Activated CD8-positive, alpha-beta T cell treated with anti-CD3 and anti-CD28 coated beads, Interleukin-2, amount 10 ng/mL, durations not matched to agents 7 days and 5 days (primary cell): ENCODE measurements at places on chromosomes 16 and 17.

- H3K27me3 ChIP-seq, result no peaks in the 10 kb centered on the region
- H3K27ac ChIP-seq, result peak overlapping the region; percentile 97
- peak overlapping the region; percentile 87 for H3K4me3 ChIP-seq
Measured at GRCh38 chr17:38702166-38702915, 2.7 kb upstream of the MLLT6 start.

DNA sequence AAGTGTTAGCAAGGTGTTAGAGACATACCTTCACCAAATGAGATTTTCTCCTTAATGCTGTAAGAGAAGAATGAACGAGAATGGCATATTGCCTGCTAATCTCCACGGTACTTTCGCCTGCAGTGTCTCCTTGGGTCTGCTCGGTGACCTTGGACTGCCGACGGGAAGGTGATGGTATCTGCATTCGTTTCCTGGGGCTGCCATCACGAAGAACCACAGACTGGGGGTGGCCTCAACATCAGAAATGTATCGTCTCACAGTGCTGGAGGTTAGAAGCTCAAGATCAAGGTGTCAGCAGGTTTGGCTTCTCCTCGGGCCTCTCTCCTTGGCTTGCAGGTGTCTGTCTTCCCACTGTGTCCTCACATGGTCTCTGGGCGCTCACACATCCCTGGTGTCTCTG, 86.3 kb upstream of the TNRC6C start:
- H3K4me3 ChIP-seq, result no peak overlapping the region
- H3K4me1 ChIP-seq, result peaks cover 46% of the 10 kb centered on the region
- H3K27me3 ChIP-seq, result peaks cover 3% of the 10 kb centered on the region
- peak; percentile 42 for DNase-seq

GRCh38 chr16:8408855-8409567, 181.3 kb downstream of the TMEM114 start:
- no peaks in the 10 kb centered on the region for H3K4me1 ChIP-seq
- H3K36me3 ChIP-seq, result no peaks in the 10 kb centered on the region
- H3K4me3 ChIP-seq, result no peak overlapping the region
- no peak for DNase-seq
- H3K27me3 ChIP-seq, result no peaks in the 10 kb centered on the region

DNA sequence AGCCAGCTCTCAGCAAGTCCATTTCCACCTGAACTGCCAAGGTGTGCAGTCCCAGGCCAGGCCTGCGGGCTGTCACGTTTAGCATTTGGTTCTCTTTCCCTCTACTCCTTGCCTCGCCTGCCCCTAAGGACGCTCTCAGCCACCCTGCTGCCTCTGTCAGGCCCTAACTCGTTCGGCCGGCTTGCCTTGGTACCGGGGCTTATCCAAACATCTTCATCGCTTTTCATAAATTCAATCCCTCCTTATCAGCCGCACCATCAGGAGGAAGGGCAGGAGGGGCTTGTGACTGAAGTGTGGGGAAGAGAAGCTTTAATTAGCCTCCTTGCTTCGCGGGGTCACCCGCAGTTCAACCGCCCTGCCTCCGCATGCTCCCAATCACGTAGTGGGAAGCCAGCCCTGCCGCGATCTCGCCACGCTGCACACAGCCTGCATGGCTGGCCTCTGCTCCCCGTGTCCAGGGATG, 231.1 kb downstream of the SOX9 start:
- H3K27ac ChIP-seq, result no peak overlapping the region
- no peak for DNase-seq
- H3K36me3 ChIP-seq, result no peaks in the 10 kb centered on the region
- H3K4me3 ChIP-seq, result no peak overlapping the region

DNA sequence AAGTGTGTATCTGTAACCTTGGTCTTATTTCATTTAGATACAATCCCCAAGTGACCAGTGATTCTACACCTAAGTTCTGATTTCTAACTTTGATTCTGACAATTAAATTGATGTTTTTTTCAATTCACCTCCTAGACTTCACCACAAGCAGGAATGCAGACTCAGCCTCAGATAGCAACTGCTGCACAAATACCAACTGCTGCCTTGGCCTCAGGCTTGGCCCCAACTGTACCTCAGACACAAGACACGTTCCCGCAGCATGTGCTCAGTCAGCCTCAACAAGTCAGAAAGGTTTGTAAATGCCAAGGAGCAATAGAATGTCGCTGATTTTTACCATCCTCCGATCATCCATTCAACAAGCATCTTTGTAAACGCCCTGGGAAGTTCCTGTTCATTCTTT, 177.7 kb downstream of the MRTFB start:
- H3K4me3 ChIP-seq, result no peak overlapping the region
- H3K4me1 ChIP-seq, result no peaks in the 10 kb centered on the region
- no peak overlapping the region for H3K27ac ChIP-seq
- no peak for DNase-seq
